ENCODE measurements at places on chromosomes 16 and 17.

DNA sequence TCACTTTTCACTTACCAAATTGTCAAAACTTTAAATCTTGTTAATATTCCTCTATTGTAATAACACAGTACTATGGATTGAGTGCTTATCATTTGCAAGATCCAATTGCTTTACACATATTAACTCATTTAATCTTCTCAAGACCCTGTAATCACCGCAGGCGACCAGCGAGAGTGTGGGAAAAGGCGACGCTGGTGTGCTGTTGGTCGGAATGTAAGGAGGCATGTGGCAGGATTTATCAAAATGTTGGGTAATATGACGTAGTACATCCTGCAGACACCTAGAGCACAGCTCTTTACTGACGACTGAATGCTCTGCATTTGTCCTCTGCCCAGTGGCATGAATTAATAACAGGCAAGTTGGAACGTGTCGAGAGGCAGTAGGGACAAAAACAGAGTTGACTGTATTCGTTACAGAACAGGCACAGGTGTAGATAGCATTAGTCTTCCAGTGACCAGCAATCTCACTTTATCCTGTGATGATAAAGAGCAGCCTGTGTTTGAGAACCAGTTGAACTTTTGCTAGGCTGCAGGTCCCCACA, 80.3 kb downstream of the TNRC6C start:
- DNase-seq, result no peak

DNA sequence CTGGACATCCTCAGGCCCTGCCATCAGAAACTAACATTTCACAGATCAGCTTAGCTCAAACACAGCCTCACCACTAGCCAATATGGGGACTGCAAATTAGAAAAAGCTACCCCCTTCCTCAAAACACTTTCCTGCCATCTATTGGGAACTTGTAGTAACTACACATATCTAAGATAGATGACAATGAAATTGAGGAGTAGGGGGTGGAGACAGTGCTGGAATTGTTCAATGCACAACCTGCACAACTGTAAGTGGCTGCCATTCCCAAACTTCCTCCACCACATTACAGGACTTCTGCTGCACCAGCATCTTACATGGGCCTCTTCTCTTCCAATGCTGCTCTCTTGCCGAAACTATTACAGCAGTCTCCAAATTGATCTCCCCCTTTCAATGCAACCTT, 21.9 kb downstream of the AIPL1 start:
- peak; percentile 11 for DNase-seq

DNA sequence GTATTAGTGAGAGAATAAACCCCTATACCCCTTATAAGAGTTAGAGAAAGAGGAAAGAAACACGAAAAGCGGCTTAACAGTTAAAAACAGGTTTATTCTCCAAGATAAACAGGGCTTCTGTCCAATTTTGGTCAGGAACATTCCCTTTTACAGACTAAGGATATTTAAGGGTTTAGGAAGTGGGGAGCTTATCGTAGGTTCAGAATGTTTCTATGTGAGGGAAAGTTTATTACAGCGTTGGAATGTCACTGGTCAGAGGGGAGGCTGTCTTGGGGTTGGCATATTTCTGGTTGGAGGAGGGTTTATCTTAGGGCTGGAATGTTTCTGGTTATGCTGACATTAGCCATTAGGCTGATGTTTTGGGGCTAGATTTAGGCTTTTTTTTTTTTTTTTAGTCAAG, 34.1 kb upstream of the WWOX start:
- no peak for DNase-seq

DNA sequence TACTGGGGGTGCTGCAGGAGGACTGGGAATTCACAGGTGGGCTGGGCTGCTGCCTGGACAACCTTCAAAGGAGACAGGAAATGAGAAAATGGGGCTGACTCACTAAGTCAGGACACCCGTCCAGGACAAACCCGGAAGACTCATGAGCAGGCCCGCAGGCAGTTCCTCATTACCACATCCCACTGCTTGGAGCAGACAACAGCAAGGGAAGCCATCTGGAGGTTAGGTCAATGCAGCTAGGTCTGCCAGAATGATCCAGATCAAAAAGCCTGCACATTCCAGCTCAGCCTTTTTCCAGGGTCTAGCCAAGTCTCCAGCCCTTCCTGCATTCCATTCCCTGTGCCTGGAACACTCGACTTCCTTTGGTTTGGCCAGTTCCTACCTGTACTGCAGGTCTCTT, 536.5 kb upstream of the CDH11 start:
- no peak for DNase-seq

Measured in NCI-H1930 (cell line).